ENCODE measurements at places on chromosomes 3 and 15. TPM values are rescaled to one million over a fixed set of nuclear protein-coding genes. Genes with fewer than 3 reads are reported as not detected.

The FEZF2 gene
- total RNA-seq, result not detected

The SCAMP5 gene
- 1.3 TPM for total RNA-seq

The CP gene
- 30.1 TPM for total RNA-seq

The RLBP1 gene
- total RNA-seq, result not detected

The LRRC2 gene
- 2.0 TPM for total RNA-seq

The NUDT16 gene
- total RNA-seq, result 11.0 TPM

The IL17RC gene
- total RNA-seq, result 21.8 TPM

The SLC41A3 gene
- 38.3 TPM for total RNA-seq

The SRGAP3 gene
- 1.4 TPM for total RNA-seq

The GOLGA8J gene
- total RNA-seq, result 0.12 TPM

The GDPGP1 gene
- 6.2 TPM for total RNA-seq

The HCN4 gene
- total RNA-seq, result not detected

The USP19 gene
- 34.7 TPM for total RNA-seq

The LINGO1 gene
- total RNA-seq, result not detected

The UPK1B gene
- total RNA-seq, result not detected

The CDHR4 gene
- total RNA-seq, result 1.3 TPM

Data from smooth muscle cell of the coronary artery (primary cell).